GM12878 (cell line): ENCODE measurements at places on chromosomes 7 and 10. TPM values are rescaled to one million over a fixed set of nuclear protein-coding genes. Genes with fewer than 3 reads are reported as not detected.

C10orf67 gene
- polyA plus RNA-seq: not detected in 2 replicates

CFAP69 gene
- polyA plus RNA-seq: 0.60 and 0.79 TPM in 2 replicates

NEBL gene
- 0.04 and 0.15 TPM in 2 replicates for polyA plus RNA-seq

TMEM140 gene
- polyA plus RNA-seq: 10.2 and 12.4 TPM in 2 replicates

VAX1 gene
- not detected in 2 replicates for polyA plus RNA-seq

CELF2 gene
- polyA plus RNA-seq: 129 and 137 TPM in 2 replicates

PNLIPRP2 gene
- not detected in 2 replicates for polyA plus RNA-seq

DNAJB12 gene
- 26.7 and 31.6 TPM in 2 replicates for polyA plus RNA-seq

GRCh38 chr7:150969475-150969874 lies 8.6 kb downstream of the KCNH2 start:
- DNase-seq: no peak

DNA sequence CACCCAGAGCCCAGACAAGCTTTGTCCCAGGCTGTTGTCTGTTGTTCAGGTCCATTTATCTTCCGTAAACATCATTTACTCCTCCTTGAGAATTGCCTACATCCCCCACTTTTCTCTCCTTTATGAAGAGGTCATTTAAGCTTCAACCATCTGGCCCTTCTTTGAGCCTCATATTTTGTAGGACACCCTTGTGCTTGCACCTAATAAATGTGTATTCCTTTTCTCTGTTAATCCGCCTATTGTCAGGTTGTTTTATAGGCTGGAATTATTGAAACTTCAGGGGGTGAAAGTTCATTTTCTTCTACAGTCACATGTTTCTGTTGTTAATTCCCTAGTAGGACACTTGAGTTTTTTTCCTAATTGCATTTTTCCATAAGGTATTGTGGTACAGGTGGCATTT lies 19.6 kb upstream of the CTTNBP2 start:
- DNase-seq: no peak

GRCh38 chr10:1159131-1160061 lies 103.2 kb downstream of the WDR37 start:
- DNase-seq: no peak

DNA sequence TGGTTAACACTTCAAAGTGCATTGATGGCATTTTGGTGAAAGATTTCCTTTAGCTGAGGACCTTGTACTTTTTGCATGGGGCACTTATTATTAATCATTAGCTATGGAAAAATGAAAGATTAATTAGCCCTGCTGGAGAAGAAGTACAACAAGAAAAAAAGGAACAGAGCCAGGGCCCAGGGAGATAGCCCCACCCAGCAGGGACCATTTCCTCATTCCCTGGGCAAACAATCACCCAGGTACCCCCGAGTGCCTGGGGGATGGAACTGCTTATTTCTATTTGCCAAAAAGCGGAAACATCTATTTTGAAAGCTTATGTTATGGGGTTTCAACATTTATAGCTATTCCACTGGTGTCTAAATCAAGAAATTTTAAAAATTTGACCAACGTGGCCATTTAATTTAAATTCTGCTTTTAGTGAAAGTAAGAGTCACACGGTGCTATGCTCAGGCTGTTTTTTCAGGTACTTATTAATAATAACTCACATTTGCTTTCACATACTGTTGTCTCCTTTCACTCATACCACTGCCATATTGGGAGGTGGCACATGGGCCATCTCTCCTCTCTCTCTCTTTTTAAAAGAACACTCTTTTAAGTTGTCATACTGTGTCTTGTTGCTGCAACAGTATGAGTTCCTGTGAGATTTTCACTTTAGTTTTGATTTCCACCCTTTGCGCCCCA lies 143.6 kb upstream of the KIF5B start:
- DNase-seq: no peak

DNA sequence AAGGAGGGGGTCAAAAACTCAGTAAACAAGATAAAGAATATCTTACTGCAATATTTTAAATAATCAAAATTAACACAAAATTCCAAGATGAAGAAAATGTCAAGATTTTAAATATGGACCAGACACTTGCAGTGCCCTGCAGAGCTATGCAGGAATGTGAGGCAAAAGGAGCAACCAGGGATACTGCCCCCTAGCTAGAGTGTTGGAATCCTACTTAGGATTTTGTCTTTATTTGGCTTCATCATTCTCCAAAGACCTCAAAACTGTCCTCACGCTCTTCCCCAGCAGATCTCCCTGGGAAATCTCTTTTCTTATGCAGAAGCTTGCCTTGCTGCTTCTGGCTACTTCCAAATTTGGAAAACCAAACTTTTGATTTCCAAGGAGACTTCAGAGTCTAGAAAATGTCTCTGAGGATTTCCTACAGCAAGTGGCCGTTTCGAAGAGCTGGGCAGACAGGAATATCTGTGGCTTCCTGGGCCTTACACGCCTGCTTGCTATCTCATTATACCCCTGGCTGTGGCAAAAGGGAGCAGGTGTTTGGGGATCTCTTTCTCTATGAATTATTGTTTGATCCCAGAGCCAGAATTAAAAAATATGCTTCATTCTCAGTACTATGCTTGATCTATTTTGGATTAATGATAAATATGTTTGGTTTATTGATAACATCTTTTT lies 232.2 kb upstream of the BMPER start:
- DNase-seq: no peak

DNA sequence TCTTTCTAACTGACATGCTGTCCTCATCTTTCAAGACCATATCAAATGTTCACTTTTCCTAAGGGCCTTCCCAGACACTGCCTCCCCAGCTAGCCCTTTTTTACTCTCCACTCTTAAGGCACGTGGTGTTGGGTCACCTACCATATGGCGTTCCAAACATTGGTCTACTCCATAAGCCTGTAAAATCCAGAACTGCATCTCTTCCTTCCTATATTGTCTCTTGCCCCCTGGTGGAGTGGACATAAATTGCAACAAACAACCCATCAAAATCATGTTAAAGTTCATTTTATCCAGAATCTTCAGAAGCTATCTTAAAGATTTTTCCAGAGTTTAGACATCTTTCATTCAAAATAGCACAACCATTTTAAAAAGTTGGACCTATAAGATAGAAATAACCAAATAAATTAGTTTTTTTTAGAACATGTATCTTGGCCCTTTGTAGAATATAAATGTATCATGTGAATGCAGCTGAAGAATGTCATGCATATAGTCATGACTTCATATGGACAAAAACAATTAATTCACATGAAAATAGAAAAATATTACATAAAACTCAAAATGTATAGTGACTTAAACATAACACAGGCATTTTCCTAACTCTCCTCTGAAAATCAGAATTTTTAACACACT lies 180.6 kb upstream of the CHRM2 start:
- no peak for DNase-seq

DNA sequence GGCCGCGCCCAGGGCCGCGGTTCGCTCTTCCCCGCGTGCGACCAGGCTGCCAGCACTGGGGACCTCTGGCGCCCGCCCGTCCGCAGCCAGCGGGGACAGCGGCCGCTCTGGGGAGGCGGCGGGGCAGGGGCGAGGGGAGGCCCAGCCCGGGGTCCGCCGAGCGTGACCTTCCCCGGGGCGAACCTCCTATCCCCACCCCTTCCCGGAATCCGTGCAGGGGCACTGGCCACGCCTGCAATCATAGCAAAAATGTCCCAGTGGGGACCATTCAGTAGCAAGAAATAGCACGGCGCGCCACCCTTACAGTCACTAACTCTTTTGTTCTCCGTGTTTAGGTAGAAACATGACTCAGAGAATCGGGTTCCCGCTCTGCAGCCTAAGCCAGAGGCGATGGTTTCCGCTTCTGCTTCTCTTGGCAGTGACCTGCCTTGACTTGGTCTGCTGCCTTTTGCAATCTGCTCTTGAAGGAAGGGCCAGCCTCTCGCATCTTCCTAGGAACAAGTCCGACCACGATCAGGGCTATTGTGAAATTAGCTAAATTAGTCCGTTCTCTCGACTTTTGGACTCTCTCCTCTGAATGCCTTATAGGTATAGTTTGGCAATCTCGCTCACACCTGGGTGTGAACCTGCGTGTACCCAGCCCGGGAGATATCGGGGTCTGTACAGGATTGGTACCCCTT lies 79.3 kb upstream of the ACBD5 start:
- DNase-seq: no peak

DNA sequence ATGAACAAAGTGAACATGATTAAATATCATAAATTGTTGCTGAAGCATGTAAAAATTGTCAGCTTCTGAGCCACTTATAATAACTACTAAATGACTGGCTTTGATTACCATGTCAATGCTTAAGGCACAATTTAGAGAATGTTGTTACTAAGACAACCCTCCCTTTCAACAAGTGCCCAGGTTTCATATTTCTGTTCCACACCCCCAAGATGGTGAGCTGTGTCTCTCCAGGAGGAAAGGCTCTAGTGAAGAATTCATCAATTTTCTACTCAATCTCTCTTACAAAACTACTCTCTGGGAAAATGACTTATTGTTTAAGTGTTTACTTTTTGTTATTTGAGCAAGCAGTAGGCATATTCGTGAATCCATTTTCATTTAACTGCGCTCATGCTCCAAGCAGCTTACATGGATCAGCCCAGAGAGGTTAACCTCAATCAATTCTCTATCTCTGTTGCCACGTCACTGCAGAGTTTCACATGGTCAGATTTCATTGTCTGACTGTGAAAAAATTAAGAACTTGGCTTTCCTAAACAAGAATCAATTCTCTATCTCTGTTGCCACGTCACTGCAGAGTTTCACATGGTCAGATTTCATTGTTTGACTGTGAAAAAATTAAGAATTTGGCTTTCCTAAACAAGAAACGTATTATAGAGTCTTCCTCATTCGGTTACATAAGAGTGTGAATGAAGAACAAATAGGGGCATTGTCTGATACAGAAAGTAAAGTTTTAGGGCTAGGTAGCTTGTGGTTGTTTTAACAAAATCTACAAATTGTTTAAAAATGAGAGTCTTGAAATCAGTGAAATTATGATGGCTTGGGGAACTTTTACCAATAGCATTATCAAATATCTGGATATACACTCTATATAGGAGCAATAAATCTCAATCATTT lies 49.7 kb downstream of the CCDC71L start:
- DNase-seq: peak; percentile 42

- no peak for DNase-seq
Observed at GRCh38 chr7:28112467-28112866, 68.1 kb downstream of the JAZF1 start.

DNA sequence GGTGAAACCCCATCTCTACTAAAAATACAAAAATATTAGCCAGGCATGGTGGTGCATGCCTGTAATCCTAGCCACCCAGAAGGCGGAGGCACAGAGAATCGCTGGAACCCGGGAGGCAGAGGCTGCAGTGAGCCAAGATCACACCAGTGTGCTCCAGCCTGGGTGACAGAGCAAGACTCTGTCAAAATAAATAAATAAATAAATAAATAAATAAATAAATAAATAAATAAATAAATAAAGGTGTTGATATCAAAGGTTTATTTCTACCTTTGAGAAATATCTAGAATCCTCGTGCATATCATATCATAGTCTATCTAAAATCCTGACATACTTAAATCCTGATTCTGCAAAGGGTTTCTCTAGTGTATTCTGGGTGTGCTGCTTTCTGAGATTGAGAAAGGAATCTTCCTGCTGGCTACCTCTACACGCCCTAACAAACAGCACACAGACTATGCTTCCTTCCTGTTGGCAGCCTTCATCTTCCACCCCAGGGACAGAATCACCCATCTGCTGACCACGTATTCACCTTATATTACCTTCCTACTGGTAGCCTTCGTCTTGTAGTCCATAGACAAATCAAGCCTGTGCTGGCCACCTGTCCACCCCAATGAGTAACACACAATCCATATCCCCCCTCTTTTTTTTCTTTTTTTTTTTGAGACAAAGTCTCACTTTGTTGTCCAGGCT lies 8.7 kb downstream of the ABLIM1 start:
- DNase-seq: no peak

- DNase-seq: no peak
Observed at GRCh38 chr10:124229201-124229988, 136.0 kb upstream of the CHST15 start.

GRCh38 chr7:64558781-64559180 lies 4.1 kb downstream of the ZNF680 start:
- DNase-seq: no peak

- DNase-seq: no peak
Observed at GRCh38 chr10:116688741-116689495, 53.4 kb downstream of the HSPA12A start.

- no peak for DNase-seq
Observed at GRCh38 chr7:100127866-100128636, 1.3 kb downstream of the MBLAC1 start.

GRCh38 chr7:144534196-144534595 lies 130.7 kb upstream of the NOBOX start:
- no peak for DNase-seq

GRCh38 chr7:118793582-118793981 lies 569.1 kb downstream of the ANKRD7 start:
- no peak for DNase-seq

- DNase-seq: no peak
Observed at GRCh38 chr7:98556288-98556687, 60.8 kb upstream of the NPTX2 start.

DNA sequence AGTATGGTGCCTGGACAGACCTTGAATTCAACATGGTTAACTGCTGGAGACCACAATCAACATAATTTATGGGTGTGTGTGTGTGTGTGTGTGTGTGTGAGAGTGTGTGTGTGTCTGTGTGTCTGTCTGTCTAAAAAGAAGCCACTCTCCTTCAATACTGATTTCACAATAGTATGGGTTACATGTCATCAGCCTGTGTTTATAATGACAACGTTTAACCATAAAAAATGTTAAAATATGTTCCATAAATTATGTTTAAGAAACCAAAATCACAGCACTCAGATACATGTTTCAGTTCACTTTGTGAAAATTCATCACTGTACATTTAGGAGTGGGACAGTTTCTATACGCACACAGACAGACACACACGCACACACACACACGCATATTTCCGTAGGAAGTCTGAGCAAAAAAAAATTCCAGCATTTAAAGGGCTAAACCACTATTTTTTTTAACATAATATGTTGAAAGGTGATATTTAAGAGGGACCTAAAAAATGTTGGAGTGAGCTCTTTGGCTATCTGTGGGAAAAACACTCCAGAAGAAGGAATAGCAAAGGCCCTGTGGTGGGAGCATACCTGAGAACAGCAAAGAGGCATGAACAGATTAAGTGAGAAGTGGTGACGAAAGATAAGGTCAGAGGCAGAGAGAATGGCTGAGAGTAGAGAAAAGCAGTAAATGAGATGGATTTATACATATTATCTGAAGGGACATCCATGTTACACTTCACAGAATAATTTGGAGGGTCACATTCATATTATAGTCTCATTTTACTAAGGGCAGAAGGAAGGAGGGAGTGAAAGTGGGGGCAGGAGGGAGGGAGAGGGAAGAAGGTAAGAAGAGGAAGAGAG lies 10.9 kb downstream of the PDZD8 start:
- DNase-seq: no peak

GRCh38 chr7:27961255-27961654 lies 219.3 kb downstream of the JAZF1 start:
- DNase-seq: no peak

DNA sequence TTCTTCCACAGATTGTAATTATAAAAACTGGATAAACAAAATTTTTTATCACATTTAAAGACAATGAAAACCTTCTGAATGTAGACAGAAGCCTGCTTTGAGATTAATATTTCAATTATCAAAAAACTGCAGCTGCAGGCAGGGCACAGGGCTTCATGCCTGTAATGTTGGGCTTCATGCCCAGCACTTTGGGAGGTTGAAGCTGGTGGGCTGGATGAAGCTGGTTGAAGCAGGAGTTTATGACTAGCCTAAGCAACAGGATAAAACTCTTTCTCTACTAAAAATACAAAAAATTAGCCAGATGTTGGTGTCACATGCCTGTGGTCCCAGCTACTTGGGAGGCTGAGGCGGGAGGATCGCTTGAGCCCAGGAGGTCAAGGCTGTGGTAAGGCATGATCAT lies 41.2 kb downstream of the PDZD8 start:
- no peak for DNase-seq

GRCh38 chr10:32922170-32922569 lies 35.9 kb downstream of the ITGB1 start:
- no peak for DNase-seq

- DNase-seq: no peak
Observed at GRCh38 chr10:114719311-114719710, 61.2 kb upstream of the ABLIM1 start.
